RKO (cell line): ENCODE measurements at places on chromosomes 6 and 20.

GRCh38 chr6:116255246-116255800 lies 1.4 kb upstream of the TSPYL4 start:
- peak; percentile 55 for DNase-seq

- no peak for DNase-seq
Measured at GRCh38 chr6:79391480-79391879, 145.8 kb downstream of the LCA5 start.

GRCh38 chr6:149112976-149113375 lies 204.5 kb upstream of the TAB2 start:
- DNase-seq: no peak

DNA sequence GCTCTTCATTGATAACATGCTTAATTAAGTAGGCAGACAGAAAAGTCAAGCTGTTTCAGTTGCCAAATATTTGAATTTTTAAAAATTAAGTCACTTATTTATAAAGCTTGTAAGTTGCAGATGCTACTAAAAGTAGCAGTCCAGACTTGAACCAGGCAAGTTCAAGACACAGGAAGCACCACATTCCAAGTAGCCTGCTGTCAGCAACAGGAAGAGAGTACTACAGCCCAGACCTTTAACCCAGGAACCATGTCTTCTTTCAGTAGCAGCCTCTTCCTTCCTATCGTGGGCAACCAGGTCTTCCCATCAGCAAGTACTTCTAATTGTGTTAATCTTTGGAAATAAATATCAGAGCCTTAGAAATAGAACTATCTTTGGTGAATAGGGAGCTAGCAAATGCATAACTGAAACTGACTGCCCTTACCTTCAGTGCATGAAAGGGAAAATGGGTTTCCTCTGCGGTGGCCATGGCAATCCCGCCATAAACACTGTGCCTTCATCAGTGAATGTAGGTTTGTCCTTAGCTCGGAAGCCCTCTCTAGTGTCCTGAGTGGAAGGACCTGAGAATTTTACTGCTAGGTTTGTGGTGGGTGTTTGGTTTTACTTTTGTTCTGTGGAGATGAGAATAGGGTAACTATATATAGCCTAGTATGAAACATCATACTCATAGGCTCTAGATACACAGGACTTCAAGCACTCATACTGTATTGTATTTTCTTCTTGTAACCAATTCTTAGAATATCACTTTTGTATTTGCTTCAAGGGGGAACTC lies 95.6 kb downstream of the SYCP2 start:
- no peak for DNase-seq

DNA sequence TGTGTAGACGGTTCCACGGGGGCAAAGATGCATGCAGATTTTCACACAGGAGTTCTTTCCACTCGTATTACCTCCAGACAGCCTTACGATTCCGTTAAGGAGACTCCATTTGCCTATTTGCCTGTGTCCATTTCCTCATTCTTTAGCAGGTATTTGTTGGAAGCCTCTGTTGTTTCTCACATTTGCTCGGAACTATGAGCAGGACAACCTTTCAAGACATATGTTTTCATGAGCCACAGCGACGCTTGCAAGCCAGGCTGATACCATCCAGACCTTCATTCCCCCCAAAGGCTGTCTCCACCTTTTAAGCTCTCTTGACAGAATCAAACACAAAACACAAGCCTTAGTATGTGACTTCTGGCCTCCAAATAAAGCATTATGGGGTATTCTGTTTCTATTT lies 57.6 kb upstream of the NEDD9 start:
- DNase-seq: no peak

- peak; percentile 60 for DNase-seq
Measured at GRCh38 chr6:169292338-169293124, 38.9 kb upstream of the THBS2 start.

GRCh38 chr6:141658696-141659095 lies 474.0 kb upstream of the GJE1 start:
- no peak for DNase-seq

DNA sequence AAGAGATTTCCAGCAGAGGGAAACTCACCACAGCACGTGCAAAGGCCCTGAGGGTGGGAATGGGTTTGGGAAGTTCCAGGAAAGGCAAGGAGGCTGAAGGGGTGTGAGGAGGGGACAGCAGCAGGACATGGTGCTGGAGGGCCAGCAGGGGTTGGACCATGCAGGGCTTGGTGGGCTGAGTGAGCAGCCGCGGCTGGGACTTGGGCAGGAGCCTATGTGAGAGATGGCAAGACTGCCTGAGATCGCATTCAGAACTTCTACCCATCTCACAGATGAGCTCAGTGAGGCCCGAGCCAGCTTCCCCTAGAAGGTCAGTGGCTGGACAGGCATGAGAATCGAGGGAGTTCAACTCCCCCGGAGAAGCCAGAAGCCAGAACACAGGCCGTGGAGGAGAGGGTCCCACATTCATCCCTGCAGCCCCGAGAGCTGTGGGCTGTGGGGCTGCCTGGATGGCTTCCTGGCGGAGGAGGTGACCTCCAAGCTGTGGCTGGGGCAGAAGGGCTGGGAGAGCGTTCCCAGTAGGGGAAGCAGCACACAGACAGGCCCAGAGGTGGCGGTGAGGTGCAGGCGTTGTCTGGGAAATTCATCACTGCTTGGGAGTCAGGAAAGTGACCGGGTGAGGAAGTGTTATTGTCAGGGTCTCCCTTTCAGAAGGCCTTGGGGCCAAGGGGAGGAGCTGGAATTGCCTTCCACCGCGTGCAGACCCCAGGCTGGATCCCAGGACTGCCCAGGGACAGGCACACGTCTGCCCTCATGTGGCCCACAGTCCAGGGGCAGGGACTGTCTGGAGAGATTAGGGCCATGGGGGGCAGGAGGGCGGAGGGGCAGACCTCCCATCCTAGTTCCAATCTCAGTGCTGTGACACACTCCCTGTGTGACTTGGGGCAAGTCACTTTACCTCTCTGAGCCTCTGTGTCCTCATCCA lies 103.8 kb downstream of the CEBPB start:
- DNase-seq: no peak

GRCh38 chr20:2742934-2743559 lies 50.5 kb downstream of the EBF4 start:
- peak; percentile 68 for DNase-seq

DNA sequence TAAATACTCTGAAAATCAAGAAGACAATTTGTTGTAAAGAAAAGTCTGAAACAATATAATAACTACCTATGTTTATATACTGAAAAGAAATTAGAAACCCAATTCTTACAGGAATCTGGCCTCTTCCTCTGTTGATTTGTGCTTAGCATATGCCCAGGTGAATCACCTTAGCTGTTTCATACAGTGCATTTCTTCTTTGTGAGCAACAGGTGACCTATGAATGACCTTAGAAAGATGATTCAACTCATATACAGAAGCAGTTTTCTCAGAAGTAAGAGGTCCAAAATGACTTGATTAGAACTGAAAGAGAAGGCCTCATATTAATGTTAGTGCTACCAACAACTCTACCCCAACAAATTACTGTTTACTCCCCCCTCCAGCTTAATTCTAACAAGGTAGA lies 419.5 kb upstream of the ID4 start:
- peak; percentile 16 for DNase-seq

DNA sequence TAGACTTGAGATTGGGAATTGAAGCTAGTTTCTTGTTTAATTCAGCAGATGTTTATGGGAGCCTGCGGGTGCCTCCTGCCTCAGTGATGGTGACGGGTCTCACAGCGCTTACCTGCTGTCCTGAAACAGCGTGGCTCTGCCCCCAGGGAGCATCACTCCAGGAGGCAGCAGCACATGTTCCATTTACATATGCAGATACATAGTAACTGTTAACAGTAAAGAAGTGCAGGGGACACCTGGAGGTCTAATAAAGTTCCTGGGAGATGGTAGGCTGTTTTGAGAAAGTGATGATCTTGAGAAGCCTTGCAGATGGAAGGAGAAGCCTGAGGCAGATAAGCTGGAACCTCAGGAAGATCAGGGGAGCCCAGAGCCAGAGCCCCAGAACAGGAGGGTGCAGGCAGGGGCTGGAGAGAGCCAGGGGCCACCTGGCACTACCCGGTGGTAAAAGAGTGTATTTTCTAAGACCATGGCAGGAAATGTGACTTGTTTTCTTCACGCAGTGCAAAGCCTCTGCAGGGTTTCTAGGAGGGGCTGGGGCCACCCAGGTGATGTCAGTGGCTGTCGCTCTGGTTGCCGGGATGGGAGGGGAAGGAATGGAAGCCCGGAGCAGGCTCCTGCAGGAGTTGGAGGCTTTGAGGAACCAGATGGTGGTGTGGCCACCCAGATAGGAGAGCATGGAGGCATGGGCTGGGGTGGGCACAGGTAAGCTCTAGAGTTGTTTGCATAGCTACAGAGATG lies 24.2 kb upstream of the KIF25 start:
- no peak for DNase-seq

GRCh38 chr6:165106261-165106660 lies 203.1 kb downstream of the C6orf118 start:
- no peak for DNase-seq

GRCh38 chr6:64547594-64548268 lies 912.1 kb downstream of the PHF3 start:
- no peak for DNase-seq

DNA sequence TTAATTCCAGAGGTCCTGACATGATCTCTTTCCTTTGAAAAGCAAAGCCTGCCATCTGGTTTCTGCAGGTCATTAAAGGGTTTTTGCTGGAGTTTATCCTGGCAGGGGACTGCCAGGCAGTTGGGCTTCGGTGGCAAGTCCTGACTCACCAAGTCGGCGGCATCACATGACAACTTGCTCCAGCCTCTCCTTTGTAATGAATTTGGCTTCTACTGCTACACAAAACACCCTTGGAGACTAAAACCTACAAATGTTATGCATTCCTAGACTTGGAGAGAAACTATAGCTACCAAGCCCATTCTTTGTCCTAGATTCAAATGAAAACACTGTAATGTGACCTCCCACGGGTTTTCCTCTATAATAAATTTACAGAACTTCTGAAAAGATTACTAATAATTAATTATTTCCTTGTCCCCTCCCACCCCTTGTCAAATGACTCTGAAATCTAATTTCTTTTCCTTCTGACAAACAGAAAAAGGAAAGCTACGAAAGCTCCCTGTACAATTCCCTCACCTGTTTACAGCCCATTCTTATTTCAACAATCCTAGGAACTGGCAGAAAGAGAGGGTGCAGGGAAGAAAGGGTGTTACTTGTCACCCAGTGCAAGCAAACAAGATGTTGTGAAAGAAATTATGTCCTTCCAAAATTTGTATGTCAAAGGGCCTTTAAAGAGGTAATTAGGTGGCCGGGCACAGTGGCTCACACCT lies 62.9 kb downstream of the QRSL1 start:
- DNase-seq: no peak

DNA sequence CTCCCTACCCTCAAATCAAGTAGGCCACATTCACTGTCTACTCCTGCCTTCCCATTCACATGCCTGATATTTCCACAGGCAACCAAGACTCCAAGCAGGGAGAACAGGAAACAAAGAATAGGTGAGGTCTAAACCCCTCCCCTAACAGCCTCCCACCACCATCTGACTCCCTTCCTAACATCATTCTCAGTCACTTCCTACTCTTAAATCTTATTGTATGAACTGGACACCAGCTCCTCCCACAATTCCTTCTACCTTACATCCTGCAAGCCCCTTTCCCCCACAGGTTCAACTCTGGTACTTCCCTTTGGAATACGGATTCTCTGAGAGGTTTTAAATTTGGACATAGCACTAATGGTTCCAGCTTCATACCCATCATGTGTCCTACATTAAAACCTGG lies 944 bp upstream of the C6orf136 start:
- DNase-seq: no peak

- DNase-seq: no peak
Measured at GRCh38 chr6:117265410-117266256, at the start of gene VGLL2. TSS of gene VGLL2 (plus strand) at chr6:117265558. CDS start at chr6:117265764, 206 bp downstream.
